ENCODE measurements at places on chromosomes 3 and 15. TPM values are rescaled to one million over a fixed set of nuclear protein-coding genes. Genes with fewer than 3 reads are reported as not detected.

The CHRM5 gene
- total RNA-seq, result not detected

GRCh38 chr3:44292276-44292675 lies 46.3 kb upstream of the TCAIM start:
- no peak for DNase-seq

The MORC1 gene
- total RNA-seq, result not detected

The IQCF5 gene
- not detected for total RNA-seq

- no peak for DNase-seq
These were observed 22.9 kb upstream of the KIF23 start for GRCh38 chr15:69391046-69391757.

DNA sequence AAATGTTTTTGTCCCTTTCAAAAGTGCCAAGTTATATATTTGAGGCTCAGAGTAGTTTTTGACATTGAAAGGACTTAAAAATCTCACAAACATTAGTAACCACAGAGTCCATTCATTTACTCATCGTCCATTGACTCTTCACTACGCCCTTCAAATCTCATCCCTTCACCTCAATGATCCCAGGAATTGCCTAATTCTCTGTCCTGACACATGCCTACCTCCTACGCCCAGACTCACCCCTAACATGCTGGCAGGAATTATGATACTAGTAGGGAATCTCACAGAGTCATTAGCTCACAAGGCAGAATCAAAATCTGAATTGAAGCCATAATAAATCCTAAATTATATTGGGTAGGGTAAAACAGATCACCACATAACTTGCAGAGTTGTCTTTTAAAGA lies 410.1 kb downstream of the RAP2B start:
- no peak for DNase-seq

GRCh38 chr3:70840106-70840870 lies 527.9 kb upstream of the MDFIC2 start:
- no peak for DNase-seq
